ENCODE measurements at places on chromosomes 6 and 20. TPM values are rescaled to one million over a fixed set of nuclear protein-coding genes. Genes with fewer than 3 reads are reported as not detected.

- no peaks in the 10 kb centered on the region for H3K4me1 ChIP-seq
- no peak overlapping the region for H3K4me3 ChIP-seq
- DNase-seq = no peak
Measured at GRCh38 chr6:75094614-75095200, 111.1 kb downstream of the COL12A1 start.

GRCh38 chr6:322940-323729 is 30.8 kb downstream of the DUSP22 start:
- H3K27ac ChIP-seq = no peak overlapping the region
- DNase-seq = no peak
- no peaks in the 10 kb centered on the region for H3K36me3 ChIP-seq
- no peak overlapping the region for H3K4me3 ChIP-seq
- H3K27me3 ChIP-seq = peaks cover 6% of the 10 kb centered on the region

Gene DHX16
- 47.5 TPM for total RNA-seq

DNA sequence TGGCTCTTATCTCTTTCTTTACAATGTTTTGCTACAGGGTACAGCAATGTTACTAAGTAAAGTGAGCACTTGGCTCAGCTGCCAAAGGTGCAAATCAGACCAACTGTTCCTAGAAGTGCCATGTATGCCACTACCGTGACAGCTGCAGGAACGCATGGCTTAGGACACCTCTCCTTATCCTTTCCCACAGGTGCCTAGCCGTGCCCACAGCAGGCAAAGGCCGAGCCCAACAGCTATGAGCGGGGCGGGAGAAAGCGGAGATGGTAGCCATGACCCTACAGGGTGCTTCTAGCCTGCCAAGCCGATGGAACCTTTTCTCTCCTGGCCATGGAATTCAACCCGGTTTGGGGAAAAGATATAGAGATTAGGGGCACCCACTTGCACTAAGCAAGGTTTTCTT is 97.1 kb downstream of the FAXC start:
- no peak for DNase-seq
- H3K4me1 ChIP-seq = no peaks in the 10 kb centered on the region

- H3K4me1 ChIP-seq = no peaks in the 10 kb centered on the region
- H3K27ac ChIP-seq = peak overlapping the region; percentile 53
- no peak overlapping the region for H3K4me3 ChIP-seq
- DNase-seq = no peak
- peaks cover 56% of the 10 kb centered on the region for H3K36me3 ChIP-seq
- H3K27me3 ChIP-seq = no peaks in the 10 kb centered on the region
Measured at GRCh38 chr6:34295721-34296120, 46.9 kb upstream of the SMIM29 start.

Gene EGFL8
- 21.7 TPM for total RNA-seq
